ENCODE measurements at places on chromosomes 3 and 15.

- DNase-seq: no peak
- no peak overlapping the region for H3K4me3 ChIP-seq
- peaks cover 3% of the 10 kb centered on the region for H3K4me1 ChIP-seq
- no peak overlapping the region for H3K27ac ChIP-seq
- H3K27me3 ChIP-seq: no peaks in the 10 kb centered on the region
Observed at GRCh38 chr3:140863580-140864009, 78.0 kb upstream of the SLC25A36 start.

- no peak overlapping the region for H3K4me3 ChIP-seq
- no peaks in the 10 kb centered on the region for H3K4me1 ChIP-seq
- no peak overlapping the region for H3K27ac ChIP-seq
- no peaks in the 10 kb centered on the region for H3K36me3 ChIP-seq
- H3K27me3 ChIP-seq: no peaks in the 10 kb centered on the region
Observed at GRCh38 chr15:79418693-79419279, 13.3 kb upstream of the MINAR1 start.

DNA sequence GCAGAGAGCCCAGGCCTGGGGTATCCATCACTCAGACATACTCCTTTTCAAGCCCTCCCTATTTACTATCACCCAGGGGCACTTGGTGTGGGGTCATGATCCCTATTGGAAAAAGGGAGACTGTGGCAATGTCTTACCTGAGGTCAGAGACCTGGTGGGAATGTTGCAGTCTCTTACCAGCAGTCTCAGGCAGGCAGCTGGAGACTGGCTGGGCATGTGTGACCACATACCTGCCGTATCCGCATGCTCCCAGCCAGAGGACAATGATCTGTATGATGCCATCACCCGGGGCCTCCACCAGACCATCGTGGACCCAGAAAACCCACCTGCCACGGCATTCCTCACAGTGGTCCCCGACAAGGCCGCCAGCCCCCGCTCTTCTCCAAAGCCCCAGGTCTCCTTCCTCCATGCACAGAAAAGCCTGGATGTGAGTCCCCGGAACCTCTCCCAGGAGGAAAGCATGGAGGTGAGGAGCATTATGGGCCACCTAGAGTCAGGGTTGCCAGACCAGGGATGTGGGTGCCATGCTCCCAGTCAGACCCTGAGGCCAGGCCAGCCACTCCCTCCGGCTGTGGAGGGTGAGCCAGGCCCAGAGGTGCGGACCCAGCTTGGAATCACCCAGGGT is 5.9 kb downstream of the SH2D7 start:
- peaks cover 10% of the 10 kb centered on the region for H3K4me1 ChIP-seq
- no peak overlapping the region for H3K4me3 ChIP-seq
- DNase-seq: no peak
- no peaks in the 10 kb centered on the region for H3K36me3 ChIP-seq
- no peak overlapping the region for H3K27ac ChIP-seq

DNA sequence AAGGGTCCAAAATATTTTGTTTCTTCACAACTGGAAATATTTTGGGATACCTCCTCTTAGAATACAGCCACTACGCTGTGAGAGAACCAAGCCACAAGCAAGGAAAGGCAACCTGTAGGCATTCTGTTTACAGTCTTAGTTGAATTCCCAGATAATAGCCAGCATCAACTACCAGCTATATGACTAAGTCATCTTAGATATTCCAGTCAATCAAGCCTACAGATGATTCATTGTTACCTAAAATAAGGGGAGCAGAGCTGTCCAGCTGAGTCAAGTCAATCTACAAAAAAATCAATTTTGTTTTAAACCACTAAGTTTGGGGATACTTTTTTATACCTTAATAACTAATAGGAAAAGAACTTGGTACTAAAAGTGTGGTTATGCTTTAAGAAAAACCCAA is 526.4 kb upstream of the DPPA4 start:
- H3K4me1 ChIP-seq: no peaks in the 10 kb centered on the region
- no peak overlapping the region for H3K27ac ChIP-seq
- no peaks in the 10 kb centered on the region for H3K27me3 ChIP-seq
- DNase-seq: no peak
- no peak overlapping the region for H3K4me3 ChIP-seq

DNA sequence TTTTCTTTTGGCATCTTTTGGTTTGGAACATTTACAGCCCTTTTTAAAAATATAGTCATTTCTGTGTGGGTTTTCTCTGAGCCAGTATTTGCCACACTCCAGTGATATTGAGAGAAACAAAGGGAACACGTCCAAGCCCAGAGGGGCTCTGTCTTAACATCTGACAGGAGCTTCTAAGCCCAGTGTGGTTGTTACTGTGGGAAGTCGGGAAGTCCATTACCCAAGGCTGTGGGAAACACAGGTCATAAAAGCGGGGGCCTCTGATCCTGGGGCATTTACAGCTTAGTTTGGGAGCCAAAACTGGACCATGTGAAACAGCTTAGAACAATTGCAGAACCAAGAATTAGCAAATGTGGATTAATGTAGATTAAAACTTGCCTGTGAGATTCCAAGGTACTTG is 123.0 kb downstream of the PTPRG start:
- no peaks in the 10 kb centered on the region for H3K36me3 ChIP-seq
- no peak overlapping the region for H3K27ac ChIP-seq
- no peaks in the 10 kb centered on the region for H3K27me3 ChIP-seq
- DNase-seq: no peak
- no peaks in the 10 kb centered on the region for H3K4me1 ChIP-seq

DNA sequence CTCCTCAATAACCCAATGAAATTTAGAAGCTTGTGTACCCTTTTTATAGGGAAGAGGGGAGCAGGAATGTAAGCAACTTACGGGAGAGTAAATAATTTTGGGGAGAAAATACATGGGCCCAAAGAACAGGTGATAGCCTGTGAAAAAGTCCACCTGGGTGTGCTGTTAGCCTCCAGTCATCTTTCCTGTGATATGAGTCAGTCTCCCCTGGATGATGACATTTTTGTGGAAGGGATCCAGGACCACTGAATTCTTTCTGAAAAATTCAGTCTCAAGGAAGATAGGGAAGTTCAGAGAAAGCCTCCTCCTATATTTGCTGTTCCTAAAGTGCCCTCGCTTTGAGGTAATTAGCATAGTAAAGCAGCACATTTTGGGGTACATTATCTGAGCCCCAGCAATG is 149.8 kb downstream of the SQOR start:
- H3K36me3 ChIP-seq: no peaks in the 10 kb centered on the region
- H3K4me1 ChIP-seq: no peaks in the 10 kb centered on the region
- no peak overlapping the region for H3K4me3 ChIP-seq
- H3K27ac ChIP-seq: no peak overlapping the region
- no peaks in the 10 kb centered on the region for H3K27me3 ChIP-seq

DNA sequence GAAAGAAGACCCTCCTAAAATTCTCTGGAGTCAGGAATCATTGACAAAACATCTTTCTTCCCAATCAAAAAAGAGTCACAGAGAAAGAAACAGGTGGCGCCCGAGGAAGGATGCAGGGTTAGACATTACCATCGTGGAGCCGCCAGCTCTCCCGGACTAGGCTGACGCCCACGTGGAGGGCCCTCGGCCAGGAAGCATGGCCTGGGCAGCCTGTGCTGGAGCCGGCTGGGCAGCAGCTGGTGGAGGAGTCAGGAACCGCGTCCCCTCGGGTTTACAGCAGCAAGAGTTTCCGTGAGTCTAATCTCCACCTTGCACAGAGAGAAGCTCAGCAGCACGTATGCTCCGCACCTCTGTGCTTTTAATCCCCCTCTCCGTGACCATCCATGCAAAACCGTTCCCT is 533.7 kb upstream of the ATP11B start:
- H3K4me3 ChIP-seq: no peak overlapping the region
- no peak overlapping the region for H3K27ac ChIP-seq

DNA sequence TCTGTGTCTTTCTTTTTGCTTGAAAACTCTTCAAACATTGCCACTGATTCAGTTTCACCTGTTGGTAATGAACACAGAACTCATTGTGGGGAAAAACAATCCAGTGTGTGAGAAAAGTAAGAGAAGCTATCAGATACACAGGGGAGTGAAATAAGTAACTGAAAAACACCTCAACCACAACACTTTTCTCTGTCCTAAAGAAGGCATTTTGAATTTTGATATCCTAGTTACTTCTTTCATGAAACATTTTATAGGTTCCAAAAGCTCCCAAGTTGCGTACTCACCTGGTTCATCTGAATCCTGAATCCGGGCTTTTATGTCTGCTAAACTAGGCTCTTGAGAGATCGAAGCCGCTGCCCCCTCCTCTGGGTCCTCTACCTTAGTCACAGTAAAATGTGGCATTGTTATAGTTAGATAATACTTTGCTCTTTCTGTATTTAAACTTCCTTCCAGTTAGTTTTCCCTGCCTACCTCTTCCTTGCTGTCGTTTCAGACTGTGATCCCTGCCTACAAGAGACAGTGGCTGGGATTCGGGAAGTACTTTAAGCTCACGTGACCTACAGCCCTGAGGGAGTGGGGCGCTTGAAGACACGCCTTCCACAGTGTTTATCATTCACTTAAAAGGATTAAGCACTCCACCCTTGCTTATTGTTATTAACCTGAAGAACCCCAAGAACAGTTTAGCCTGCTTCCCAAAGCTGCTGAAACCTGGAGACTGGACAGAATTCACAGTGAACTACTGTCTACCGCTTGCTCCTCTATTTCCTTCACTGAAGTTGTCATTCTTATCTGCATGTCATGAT is 19.1 kb downstream of the SLC12A6 start:
- H3K4me1 ChIP-seq: peaks cover 7% of the 10 kb centered on the region
- peak overlapping the region; percentile 62 for H3K27ac ChIP-seq
- H3K36me3 ChIP-seq: no peaks in the 10 kb centered on the region
- peak overlapping the region; percentile 76 for H3K4me3 ChIP-seq
- no peak for DNase-seq

- no peak overlapping the region for H3K27ac ChIP-seq
Observed at GRCh38 chr3:186181901-186182300, 73.0 kb upstream of the ETV5 start.

- no peak for DNase-seq
- H3K4me3 ChIP-seq: no peak overlapping the region
- H3K27me3 ChIP-seq: no peaks in the 10 kb centered on the region
- H3K27ac ChIP-seq: no peak overlapping the region
Observed at GRCh38 chr15:89526181-89526580, 29.8 kb upstream of the RHCG start.

DNA sequence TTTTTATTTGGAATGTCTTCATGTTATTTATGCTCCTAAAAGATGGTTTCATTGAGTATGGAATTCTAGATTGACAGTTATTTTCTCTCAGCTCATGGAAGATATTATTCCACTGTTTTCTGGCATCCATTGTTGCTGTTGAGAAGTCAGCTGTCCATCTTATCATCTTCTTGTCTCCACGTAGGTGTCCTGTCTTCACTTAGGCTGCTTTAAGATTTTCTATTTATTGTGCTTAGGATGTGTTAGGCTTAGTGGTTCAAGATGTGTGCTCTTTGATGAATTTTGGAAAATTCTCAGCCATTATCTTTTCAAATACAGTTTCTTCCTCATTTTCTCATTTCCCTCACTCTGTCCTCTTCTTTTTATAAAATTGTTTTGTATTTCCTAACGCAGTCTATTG is 52.0 kb downstream of the SNRK start:
- H3K4me3 ChIP-seq: no peak overlapping the region
- H3K27me3 ChIP-seq: no peaks in the 10 kb centered on the region
- H3K4me1 ChIP-seq: peaks cover 13% of the 10 kb centered on the region
- peaks cover 84% of the 10 kb centered on the region for H3K36me3 ChIP-seq
- no peak overlapping the region for H3K27ac ChIP-seq
- no peak for DNase-seq

GRCh38 chr3:140092848-140093536 is 158.0 kb downstream of the CLSTN2 start:
- no peaks in the 10 kb centered on the region for H3K4me1 ChIP-seq
- H3K27me3 ChIP-seq: no peaks in the 10 kb centered on the region
- no peak overlapping the region for H3K27ac ChIP-seq
- no peak for DNase-seq
- H3K36me3 ChIP-seq: no peaks in the 10 kb centered on the region

GRCh38 chr3:41223691-41224090 is 24.4 kb downstream of the CTNNB1 start:
- H3K4me1 ChIP-seq: peaks cover 4% of the 10 kb centered on the region
- H3K27ac ChIP-seq: no peak overlapping the region
- no peaks in the 10 kb centered on the region for H3K27me3 ChIP-seq
- DNase-seq: no peak
- peaks cover 42% of the 10 kb centered on the region for H3K36me3 ChIP-seq

- H3K4me1 ChIP-seq: peaks cover 7% of the 10 kb centered on the region
- no peaks in the 10 kb centered on the region for H3K36me3 ChIP-seq
- no peaks in the 10 kb centered on the region for H3K27me3 ChIP-seq
- no peak overlapping the region for H3K27ac ChIP-seq
- no peak for DNase-seq
Observed at GRCh38 chr3:71384837-71385716, 198.5 kb downstream of the FOXP1 start.

DNA sequence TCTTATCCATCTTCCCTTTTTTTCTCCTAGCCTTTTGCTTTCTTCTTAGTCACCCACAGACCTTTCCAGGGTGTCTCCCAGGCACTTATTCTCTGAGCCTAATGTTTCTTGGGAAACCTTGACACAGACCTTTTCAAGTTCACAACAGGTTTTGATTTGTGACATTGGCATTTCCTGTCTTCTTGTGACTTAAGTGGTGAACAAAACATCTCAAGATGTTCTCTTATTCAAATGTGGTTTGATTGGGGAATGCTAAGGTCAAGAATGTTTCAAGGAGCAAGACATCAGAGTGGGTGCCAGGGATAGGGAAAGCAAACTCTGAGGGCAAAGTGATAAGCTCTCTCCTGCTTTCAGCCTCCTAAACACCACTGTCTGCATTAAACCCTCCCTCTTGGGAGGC is 68.2 kb upstream of the GSK3B start:
- no peaks in the 10 kb centered on the region for H3K36me3 ChIP-seq
- no peak overlapping the region for H3K27ac ChIP-seq
- no peaks in the 10 kb centered on the region for H3K27me3 ChIP-seq
- no peak for DNase-seq
- no peaks in the 10 kb centered on the region for H3K4me1 ChIP-seq

- no peaks in the 10 kb centered on the region for H3K4me1 ChIP-seq
- no peak overlapping the region for H3K4me3 ChIP-seq
- DNase-seq: no peak
- no peaks in the 10 kb centered on the region for H3K36me3 ChIP-seq
- no peaks in the 10 kb centered on the region for H3K27me3 ChIP-seq
- no peak overlapping the region for H3K27ac ChIP-seq
Observed at GRCh38 chr15:31131853-31132375, 30.4 kb upstream of the TRPM1 start.

Measured in effector memory CD4-positive, alpha-beta T cell (primary cell).